Natural killer cell (primary cell): ENCODE measurements at places on chromosomes 7 and 10.
A peak's percentile ranks its signal among the peaks of the same experiment; 100 is the strongest.

DNA sequence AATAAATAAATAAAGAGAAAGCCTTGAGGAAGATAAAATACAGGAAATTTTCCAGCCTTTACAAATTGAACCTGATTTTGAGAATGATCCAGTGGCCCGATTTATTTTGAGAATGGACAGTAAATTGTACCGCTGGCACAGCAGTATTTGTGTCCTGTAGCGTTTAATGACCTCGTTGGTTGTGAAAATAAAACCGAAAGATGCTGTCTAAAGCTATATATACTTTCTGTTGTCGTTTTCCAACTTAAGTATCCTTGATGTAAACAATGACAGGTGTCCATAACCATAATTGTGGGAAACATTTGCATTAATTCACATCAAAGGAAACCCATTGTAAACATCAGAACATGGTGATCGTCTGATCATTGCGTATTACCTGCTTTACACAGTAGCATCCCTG lies 38.8 kb downstream of the TBXAS1 start:
- H3K4me3 ChIP-seq, result no peak overlapping the region
- no peaks in the 10 kb centered on the region for H3K27me3 ChIP-seq
- no peak overlapping the region for H3K27ac ChIP-seq
- no peak for DNase-seq

DNA sequence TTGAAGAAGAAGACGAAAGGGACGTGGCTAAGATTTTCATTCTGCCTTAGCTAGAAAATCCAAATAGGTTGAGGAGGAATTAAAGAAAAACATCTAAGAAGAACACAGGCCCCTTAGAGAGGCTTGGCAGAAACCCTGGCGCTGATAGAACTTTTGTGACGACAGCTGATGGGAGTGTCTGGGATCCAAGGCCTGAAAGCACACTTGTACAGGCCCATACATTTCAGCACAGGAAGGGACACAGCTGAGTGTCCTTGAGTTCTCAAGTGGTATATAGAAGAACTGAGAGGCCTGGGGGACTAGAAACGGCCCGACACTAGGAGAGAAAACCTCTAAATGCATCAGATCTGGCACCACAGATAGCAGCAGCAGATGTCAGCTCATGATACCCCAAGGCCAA lies 39.5 kb downstream of the PRPS1L1 start:
- H3K4me1 ChIP-seq, result no peaks in the 10 kb centered on the region
- DNase-seq, result no peak
- no peaks in the 10 kb centered on the region for H3K27me3 ChIP-seq
- H3K27ac ChIP-seq, result no peak overlapping the region
- no peaks in the 10 kb centered on the region for H3K36me3 ChIP-seq

GRCh38 chr10:19921300-19922140 lies 105.3 kb downstream of the PLXDC2 start:
- no peak overlapping the region for H3K4me3 ChIP-seq
- no peaks in the 10 kb centered on the region for H3K4me1 ChIP-seq
- no peak for DNase-seq
- no peaks in the 10 kb centered on the region for H3K36me3 ChIP-seq
- no peaks in the 10 kb centered on the region for H3K27me3 ChIP-seq

DNA sequence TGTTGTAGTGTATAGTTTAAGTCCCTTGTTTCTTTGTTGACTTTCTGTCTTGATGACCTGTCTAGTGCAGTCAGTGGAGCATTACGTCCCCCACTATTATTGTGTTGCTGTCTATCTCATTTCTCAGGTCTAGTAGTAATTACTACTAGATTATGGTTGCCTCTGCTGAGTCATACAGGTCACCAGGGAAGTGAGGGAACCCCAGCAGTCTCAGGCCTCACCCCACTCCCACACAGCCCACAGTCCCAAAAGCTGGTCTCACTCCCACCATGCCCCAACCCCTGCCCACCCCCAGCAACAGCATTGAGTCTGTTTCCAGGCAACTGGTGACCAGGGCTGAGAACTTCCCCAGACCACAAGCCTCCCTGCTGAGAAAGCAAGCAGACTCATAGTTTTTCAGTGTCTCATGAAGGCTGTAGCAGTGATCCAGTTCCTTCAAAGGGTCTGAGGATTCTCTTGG lies 88.0 kb downstream of the PLXDC2 start:
- H3K4me1 ChIP-seq, result no peaks in the 10 kb centered on the region
- H3K4me3 ChIP-seq, result no peak overlapping the region
- no peak overlapping the region for H3K27ac ChIP-seq
- DNase-seq, result no peak
- H3K27me3 ChIP-seq, result no peaks in the 10 kb centered on the region
- H3K36me3 ChIP-seq, result no peaks in the 10 kb centered on the region

DNA sequence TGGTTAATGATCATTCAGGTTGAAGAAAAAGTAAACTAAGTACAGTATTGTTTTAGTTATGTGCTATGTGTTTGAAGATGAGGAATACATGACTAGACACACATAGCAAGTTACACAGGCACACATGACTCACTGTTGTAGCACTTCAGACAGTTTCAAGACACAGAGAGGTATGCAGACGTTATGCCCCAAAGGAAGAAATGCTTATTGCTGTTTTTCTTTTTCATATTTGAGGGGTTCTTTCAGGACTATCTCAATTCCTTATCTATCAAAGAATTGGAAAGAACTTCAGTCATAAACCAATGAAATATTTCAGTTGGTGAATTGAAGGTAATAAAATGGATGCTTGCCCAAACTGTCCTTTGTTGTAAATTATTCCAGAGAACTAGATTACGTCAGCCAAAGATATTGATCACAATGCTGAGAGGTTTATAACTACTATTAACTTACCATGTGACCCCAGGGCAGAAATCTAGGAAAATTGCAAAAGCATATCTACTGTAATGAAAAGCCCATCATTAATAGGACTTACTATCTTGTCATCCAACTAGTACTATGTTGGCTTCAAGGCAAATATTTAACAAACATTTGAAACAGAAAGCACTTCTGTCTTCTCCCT lies 61.2 kb upstream of the CAPZA2 start:
- no peaks in the 10 kb centered on the region for H3K36me3 ChIP-seq
- no peaks in the 10 kb centered on the region for H3K27me3 ChIP-seq
- no peak for DNase-seq
- no peaks in the 10 kb centered on the region for H3K4me1 ChIP-seq

DNA sequence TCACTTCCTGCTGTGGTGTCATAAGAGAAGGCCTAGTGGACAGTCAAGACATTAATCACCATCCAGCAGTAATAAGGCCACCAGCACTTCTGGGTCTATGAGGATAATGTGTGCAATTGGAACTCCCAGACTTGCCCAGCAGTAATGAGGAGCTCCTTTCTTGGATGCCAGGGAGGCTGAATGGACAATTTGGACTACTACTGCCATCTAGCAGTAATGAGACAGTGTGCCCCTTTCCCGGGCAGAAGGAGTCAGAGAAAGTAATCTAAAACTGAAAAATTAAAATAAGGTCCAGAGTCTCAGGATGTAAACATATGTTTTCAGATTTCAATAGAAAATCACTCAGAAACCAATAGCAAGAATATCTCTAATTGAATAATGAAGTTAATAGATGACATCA lies 400.4 kb downstream of the CDC14C start:
- no peak for DNase-seq
- no peaks in the 10 kb centered on the region for H3K27me3 ChIP-seq
- H3K4me3 ChIP-seq, result no peak overlapping the region
- no peak overlapping the region for H3K27ac ChIP-seq

GRCh38 chr10:128221807-128222206 lies 95.6 kb upstream of the MKI67 start:
- no peak for DNase-seq
- H3K4me1 ChIP-seq, result peaks cover 7% of the 10 kb centered on the region
- H3K4me3 ChIP-seq, result no peak overlapping the region

- H3K27ac ChIP-seq, result no peak overlapping the region
- no peaks in the 10 kb centered on the region for H3K4me1 ChIP-seq
- no peaks in the 10 kb centered on the region for H3K27me3 ChIP-seq
- DNase-seq, result no peak
- H3K4me3 ChIP-seq, result no peak overlapping the region
- H3K36me3 ChIP-seq, result no peaks in the 10 kb centered on the region
Measured at GRCh38 chr7:28747854-28748253, 210.3 kb downstream of the TRIL start.

GRCh38 chr10:57628592-57629284 lies 639.0 kb downstream of the IPMK start:
- H3K4me1 ChIP-seq, result no peaks in the 10 kb centered on the region
- no peaks in the 10 kb centered on the region for H3K36me3 ChIP-seq
- no peaks in the 10 kb centered on the region for H3K27me3 ChIP-seq
- H3K27ac ChIP-seq, result no peak overlapping the region

DNA sequence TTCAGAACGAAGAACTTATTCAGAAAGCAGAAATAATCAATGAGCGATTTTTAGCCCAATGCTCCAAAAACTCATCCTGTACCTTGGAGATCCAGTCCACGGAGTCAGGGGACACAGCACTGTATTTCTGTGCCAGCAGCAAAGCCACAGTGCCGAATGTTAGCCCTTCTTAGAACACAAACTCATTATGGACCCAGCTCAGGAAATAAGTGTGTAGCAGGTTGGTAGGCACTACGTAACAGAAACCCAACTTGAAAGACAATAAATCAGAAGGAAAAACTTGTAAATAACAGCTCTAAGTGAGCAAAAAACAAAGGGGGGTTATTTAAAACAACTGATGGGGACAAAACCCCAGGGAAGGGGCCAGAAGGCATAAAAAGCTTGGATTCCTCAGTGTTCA lies 112.0 kb upstream of the PRSS1 start:
- H3K27me3 ChIP-seq, result no peaks in the 10 kb centered on the region
- peak; percentile 53 for DNase-seq
- no peak overlapping the region for H3K4me3 ChIP-seq
- H3K36me3 ChIP-seq, result no peaks in the 10 kb centered on the region
- H3K4me1 ChIP-seq, result peaks cover 3% of the 10 kb centered on the region

- no peaks in the 10 kb centered on the region for H3K36me3 ChIP-seq
- no peak for DNase-seq
- no peak overlapping the region for H3K27ac ChIP-seq
Measured at GRCh38 chr10:86693275-86693674, 25.0 kb downstream of the LDB3 start.

GRCh38 chr7:35576031-35576573 lies 118.8 kb downstream of the HERPUD2 start:
- peaks cover 4% of the 10 kb centered on the region for H3K4me1 ChIP-seq
- H3K27ac ChIP-seq, result no peak overlapping the region
- no peak overlapping the region for H3K4me3 ChIP-seq
- H3K36me3 ChIP-seq, result no peaks in the 10 kb centered on the region
- no peak for DNase-seq

- no peaks in the 10 kb centered on the region for H3K4me1 ChIP-seq
- no peaks in the 10 kb centered on the region for H3K36me3 ChIP-seq
- H3K4me3 ChIP-seq, result no peak overlapping the region
- no peaks in the 10 kb centered on the region for H3K27me3 ChIP-seq
- no peak overlapping the region for H3K27ac ChIP-seq
Measured at GRCh38 chr7:116809636-116810266, 52.6 kb upstream of the CAPZA2 start.

GRCh38 chr7:7779888-7780287 lies 61.5 kb upstream of the RPA3 start:
- H3K27me3 ChIP-seq, result no peaks in the 10 kb centered on the region
- DNase-seq, result no peak
- no peak overlapping the region for H3K27ac ChIP-seq
- no peaks in the 10 kb centered on the region for H3K36me3 ChIP-seq
- H3K4me1 ChIP-seq, result no peaks in the 10 kb centered on the region
- no peak overlapping the region for H3K4me3 ChIP-seq

GRCh38 chr10:78118591-78118990 lies 84.9 kb downstream of the RPS24 start:
- no peaks in the 10 kb centered on the region for H3K27me3 ChIP-seq
- no peak overlapping the region for H3K27ac ChIP-seq
- no peak for DNase-seq

- no peaks in the 10 kb centered on the region for H3K27me3 ChIP-seq
- no peaks in the 10 kb centered on the region for H3K36me3 ChIP-seq
- no peaks in the 10 kb centered on the region for H3K4me1 ChIP-seq
- H3K4me3 ChIP-seq, result no peak overlapping the region
- no peak for DNase-seq
- no peak overlapping the region for H3K27ac ChIP-seq
Measured at GRCh38 chr7:81845744-81846241, 75.9 kb upstream of the HGF start.

DNA sequence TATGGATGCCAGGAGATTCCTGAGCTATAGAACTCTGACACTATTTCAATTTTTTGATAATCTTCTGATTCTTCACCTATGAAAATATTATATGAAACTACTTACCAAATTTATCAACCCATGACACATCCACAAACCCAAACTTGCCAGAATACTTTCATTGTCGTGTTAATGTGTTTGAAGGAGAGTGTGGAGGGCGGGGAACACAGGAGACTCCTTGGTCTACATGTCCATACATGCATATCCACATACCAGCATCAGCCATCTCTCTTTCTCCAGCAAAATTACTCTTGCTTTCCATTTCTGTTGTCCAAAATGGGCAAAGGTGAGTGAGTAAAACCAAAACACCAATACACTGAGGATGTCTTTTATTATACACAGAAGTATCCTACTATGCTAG lies 23.5 kb upstream of the BPGM start:
- peaks cover 9% of the 10 kb centered on the region for H3K27me3 ChIP-seq
- H3K36me3 ChIP-seq, result no peaks in the 10 kb centered on the region
- H3K4me1 ChIP-seq, result no peaks in the 10 kb centered on the region

GRCh38 chr10:124909563-124909962 lies 32.4 kb upstream of the ZRANB1 start:
- no peaks in the 10 kb centered on the region for H3K27me3 ChIP-seq
- H3K4me3 ChIP-seq, result no peak overlapping the region
- no peak for DNase-seq
- no peaks in the 10 kb centered on the region for H3K36me3 ChIP-seq

GRCh38 chr10:22544325-22545068 lies 169.9 kb downstream of the PIP4K2A start:
- peaks cover 14% of the 10 kb centered on the region for H3K4me1 ChIP-seq
- H3K4me3 ChIP-seq, result no peak overlapping the region
- H3K27ac ChIP-seq, result no peak overlapping the region
- H3K36me3 ChIP-seq, result peaks cover 95% of the 10 kb centered on the region

DNA sequence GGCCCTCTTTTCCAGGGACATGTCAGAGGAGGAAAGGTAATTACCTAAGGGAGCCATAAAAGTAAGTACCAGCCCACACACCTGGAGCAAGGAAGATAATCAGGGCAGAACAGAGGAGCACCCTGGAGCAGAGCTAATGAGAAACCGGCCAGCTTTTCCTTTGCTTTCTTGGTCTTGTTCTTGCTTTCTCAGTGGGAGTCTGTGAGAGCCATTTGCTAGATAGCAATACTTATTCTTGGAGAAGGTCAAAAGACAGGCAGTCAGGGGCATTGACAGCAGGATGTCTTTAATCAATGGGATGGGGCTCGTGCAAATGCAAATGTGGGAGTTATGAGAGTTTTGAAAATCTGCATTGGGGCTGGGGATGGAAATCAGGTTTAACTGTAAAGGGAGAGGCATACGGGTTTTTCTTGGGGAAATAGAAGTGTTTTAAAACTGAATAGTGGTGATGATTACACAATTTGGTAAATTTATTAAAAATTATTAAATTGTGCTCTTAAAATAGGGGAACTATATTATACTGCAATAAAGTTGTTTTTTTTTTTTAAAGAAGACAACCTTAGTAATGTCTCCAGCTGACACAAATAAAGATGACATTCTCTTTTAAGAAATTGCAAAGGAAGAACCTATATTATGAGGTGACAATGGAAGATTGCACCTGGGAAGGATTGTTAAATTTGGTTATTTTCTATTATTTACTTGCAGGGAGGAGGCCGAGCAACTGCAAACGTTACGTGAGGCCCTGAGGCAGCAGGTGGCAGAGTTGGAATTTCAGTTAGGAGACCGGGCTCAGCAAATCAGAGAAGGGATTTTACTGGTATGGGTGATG lies 35.6 kb upstream of the PPP1R17 start:
- no peaks in the 10 kb centered on the region for H3K4me1 ChIP-seq
- no peak overlapping the region for H3K4me3 ChIP-seq
- H3K27me3 ChIP-seq, result no peaks in the 10 kb centered on the region
- H3K36me3 ChIP-seq, result no peaks in the 10 kb centered on the region
- no peak overlapping the region for H3K27ac ChIP-seq
